ENCODE measurements at places on chromosomes 2 and 18. TPM values are rescaled to one million over a fixed set of nuclear protein-coding genes. Genes with fewer than 3 reads are reported as not detected.

- DNase-seq: no peak
Measured at GRCh38 chr18:73752965-73753364, 394.7 kb downstream of the FBXO15 start.

- no peak for DNase-seq
Measured at GRCh38 chr2:603427-603826, 73.8 kb downstream of the TMEM18 start.

IL1RN gene
- total RNA-seq: 0.17 TPM

SERPINB4 gene
- total RNA-seq: not detected

ELOA2 gene
- not detected for total RNA-seq

KRTCAP3 gene
- 93.4 TPM for total RNA-seq
